Activated CD4-positive, alpha-beta memory T cell treated with anti-CD3 and anti-CD28 coated beads for 36 hours (primary cell): ENCODE measurements at places on chromosomes 7 and 10. TPM values are rescaled to one million over a fixed set of nuclear protein-coding genes. Genes with fewer than 3 reads are reported as not detected.

DNA sequence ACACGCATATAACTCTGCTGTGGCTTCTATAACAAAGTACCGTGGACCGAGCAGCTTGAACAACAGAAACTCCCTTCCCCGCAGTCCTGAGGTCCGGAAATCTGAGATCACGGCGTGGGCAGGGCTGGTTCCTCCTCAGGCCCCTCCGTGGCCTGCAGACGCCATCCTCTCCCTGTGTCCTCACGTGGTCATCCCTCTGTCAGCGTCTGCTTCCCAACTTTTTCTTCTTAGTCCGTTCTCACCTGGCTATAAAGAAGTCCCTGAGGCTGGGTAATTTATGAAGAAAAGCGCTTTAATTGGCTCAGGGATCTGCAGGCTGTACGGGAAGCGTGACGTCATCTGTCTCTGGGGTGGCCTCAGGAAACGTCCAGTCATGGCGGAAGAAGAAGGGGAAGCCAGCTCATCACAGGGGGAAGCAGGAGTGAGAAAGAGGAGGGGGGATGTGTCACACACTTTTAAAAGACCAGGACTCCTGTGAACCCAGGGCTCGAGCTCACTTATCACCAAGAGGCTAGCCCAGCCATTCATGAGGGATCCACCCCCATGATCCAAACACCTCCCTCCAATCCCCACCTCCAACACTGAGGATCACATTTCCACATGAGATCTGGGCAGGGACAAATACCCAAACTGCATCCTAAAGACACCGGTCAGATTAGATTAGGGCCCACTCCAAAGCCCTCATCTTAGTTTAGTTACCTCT is 91.2 kb upstream of the INSIG1 start:
- DNase-seq, result peak; percentile 88
- peaks cover 46% of the 10 kb centered on the region for H3K4me1 ChIP-seq
- H3K27ac ChIP-seq, result peak overlapping the region; percentile 100
- peak overlapping the region; percentile 75 for H3K4me3 ChIP-seq
- H3K36me3 ChIP-seq, result peaks cover 3% of the 10 kb centered on the region

DNA sequence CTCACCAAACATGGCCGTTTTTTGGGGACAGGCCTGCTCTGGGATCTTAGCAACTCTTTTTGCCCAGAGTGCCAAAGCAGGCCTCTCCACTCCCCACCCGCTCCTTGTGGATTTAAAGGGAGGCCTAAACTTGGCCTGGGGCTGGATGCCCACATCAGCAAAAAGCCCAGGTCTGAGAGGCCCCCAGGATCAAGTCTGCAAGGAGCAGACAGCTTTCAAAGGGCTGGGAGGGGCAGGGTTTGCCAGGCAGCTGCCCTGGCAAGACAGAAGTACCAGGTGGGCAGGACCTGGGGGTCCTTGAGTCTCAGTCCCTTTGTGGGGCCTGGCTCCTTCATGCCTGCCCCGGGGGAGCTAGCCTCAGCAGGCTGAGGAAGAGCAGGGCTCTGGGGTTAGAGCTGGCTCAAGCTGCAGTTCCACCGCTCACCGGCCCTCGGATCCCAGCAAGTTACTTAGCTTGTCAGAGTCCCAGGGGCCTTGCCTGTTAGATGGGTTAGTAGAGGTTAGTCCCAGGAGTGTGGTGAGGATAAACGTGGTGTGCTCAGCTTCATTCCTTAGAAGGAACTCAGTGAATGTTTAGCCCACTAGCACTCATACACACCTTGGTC is 56.2 kb downstream of the ARHGAP22 start:
- no peak overlapping the region for H3K4me3 ChIP-seq
- no peak for DNase-seq
- no peak overlapping the region for H3K27ac ChIP-seq
- H3K27me3 ChIP-seq, result no peaks in the 10 kb centered on the region
- no peaks in the 10 kb centered on the region for H3K4me1 ChIP-seq
- no peaks in the 10 kb centered on the region for H3K36me3 ChIP-seq

GRCh38 chr7:51324206-51324898 is 7.7 kb upstream of the COBL start:
- H3K36me3 ChIP-seq, result no peaks in the 10 kb centered on the region
- H3K4me1 ChIP-seq, result no peaks in the 10 kb centered on the region
- DNase-seq, result no peak
- no peak overlapping the region for H3K4me3 ChIP-seq
- H3K27ac ChIP-seq, result no peak overlapping the region

- H3K36me3 ChIP-seq, result peaks cover 4% of the 10 kb centered on the region
- peaks cover 10% of the 10 kb centered on the region for H3K4me1 ChIP-seq
- DNase-seq, result peak; percentile 62
These were observed 779 bp downstream of the C1QL3 start for GRCh38 chr10:16520900-16521299.

- no peak overlapping the region for H3K27ac ChIP-seq
- peaks cover 1% of the 10 kb centered on the region for H3K36me3 ChIP-seq
- no peaks in the 10 kb centered on the region for H3K4me1 ChIP-seq
- no peaks in the 10 kb centered on the region for H3K27me3 ChIP-seq
- no peak overlapping the region for H3K4me3 ChIP-seq
These were observed 29.7 kb downstream of the STOX1 start for GRCh38 chr10:68857005-68857404.

GRCh38 chr7:90677486-90678404 is 81.6 kb downstream of the CDK14 start:
- no peak overlapping the region for H3K4me3 ChIP-seq
- no peaks in the 10 kb centered on the region for H3K27me3 ChIP-seq
- H3K4me1 ChIP-seq, result no peaks in the 10 kb centered on the region
- no peak overlapping the region for H3K27ac ChIP-seq
- no peak for DNase-seq

- no peak overlapping the region for H3K27ac ChIP-seq
- H3K4me3 ChIP-seq, result no peak overlapping the region
- peaks cover 1% of the 10 kb centered on the region for H3K36me3 ChIP-seq
- peaks cover 5% of the 10 kb centered on the region for H3K27me3 ChIP-seq
- no peak for DNase-seq
- H3K4me1 ChIP-seq, result no peaks in the 10 kb centered on the region
These were observed 78.3 kb upstream of the DIP2C start for GRCh38 chr10:767794-768193.

GRCh38 chr10:71547876-71548846 is 151.4 kb downstream of the CDH23 start:
- no peak overlapping the region for H3K27ac ChIP-seq
- H3K27me3 ChIP-seq, result no peaks in the 10 kb centered on the region
- no peak overlapping the region for H3K4me3 ChIP-seq
- no peaks in the 10 kb centered on the region for H3K4me1 ChIP-seq
- H3K36me3 ChIP-seq, result no peaks in the 10 kb centered on the region
- peak; percentile 36 for DNase-seq

GRCh38 chr7:80945976-80946375 is 27.1 kb upstream of the SEMA3C start:
- no peak overlapping the region for H3K4me3 ChIP-seq
- no peak overlapping the region for H3K27ac ChIP-seq
- H3K36me3 ChIP-seq, result no peaks in the 10 kb centered on the region

DNA sequence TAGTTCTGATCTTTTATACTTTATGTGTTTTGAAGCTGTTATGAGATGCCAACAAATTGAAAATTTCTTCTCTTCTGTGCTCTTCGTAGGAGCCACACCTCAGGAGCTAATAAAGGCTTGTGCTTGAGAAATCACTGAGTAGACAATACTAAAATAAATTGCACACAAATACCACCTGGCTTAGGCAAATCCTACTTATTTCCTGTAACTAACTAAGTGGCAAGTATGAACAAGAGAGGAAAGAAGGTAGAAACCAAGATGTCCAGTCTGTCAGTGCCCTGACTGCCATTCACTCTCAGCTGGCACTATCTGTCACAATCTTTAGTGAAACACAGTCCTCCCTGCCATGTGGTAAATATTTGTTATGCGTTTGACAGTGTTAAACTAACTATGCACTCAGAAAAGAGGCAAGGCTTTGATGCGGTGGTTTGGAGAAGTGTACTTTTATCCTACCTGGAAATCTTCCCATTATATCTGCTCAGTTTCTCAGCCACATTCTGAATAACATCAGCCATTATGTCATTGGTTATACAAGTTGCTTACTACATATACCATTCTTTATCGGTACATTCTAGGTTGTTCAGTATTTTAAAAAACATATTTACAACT is 293.4 kb upstream of the VWC2 start:
- H3K36me3 ChIP-seq, result no peaks in the 10 kb centered on the region
- no peak overlapping the region for H3K4me3 ChIP-seq
- H3K27me3 ChIP-seq, result no peaks in the 10 kb centered on the region
- H3K27ac ChIP-seq, result no peak overlapping the region
- no peak for DNase-seq

DNA sequence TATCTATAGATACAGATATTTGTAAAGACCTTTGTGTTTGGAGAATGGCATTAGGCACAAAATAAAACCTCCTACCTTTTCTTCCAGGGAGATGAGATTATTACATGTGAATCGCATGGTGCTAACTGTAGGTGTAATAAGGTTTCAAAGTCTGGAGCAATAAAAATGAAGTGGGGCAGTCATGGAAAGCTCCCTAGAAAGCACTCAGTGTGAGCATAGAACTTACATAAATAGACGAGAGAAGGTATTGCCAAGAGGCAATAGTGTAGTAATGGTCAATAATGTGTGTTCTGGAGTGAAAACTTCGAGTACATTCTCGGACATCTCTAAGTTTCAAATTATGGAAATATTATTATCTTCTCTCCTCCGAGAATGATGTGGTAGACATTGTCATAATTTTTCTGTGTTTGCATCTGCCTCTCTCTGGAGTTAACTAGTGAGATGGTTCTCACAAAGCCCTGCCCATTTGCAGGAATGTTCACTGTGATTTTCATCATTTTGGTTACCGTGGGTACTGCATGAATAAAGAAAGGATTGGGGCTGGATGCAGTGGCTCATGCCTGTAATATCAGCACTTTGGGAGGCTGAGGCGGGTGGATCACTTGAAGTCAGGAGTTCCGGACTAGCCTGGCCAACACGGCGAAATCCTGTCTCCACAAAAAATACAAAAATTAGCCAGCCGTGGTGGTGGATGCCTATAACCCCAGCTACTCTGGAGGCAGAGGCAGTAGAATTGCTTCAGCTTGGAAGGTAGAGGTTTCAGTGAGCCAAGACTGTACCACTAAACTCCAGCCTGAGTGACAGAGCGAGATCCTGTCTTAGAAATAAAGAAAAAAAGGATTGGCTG is 10.6 kb downstream of the VIM start:
- H3K36me3 ChIP-seq, result peaks cover 33% of the 10 kb centered on the region
- no peak overlapping the region for H3K27ac ChIP-seq
- no peak overlapping the region for H3K4me3 ChIP-seq
- DNase-seq, result no peak
- H3K27me3 ChIP-seq, result no peaks in the 10 kb centered on the region
- peaks cover 31% of the 10 kb centered on the region for H3K4me1 ChIP-seq

DNA sequence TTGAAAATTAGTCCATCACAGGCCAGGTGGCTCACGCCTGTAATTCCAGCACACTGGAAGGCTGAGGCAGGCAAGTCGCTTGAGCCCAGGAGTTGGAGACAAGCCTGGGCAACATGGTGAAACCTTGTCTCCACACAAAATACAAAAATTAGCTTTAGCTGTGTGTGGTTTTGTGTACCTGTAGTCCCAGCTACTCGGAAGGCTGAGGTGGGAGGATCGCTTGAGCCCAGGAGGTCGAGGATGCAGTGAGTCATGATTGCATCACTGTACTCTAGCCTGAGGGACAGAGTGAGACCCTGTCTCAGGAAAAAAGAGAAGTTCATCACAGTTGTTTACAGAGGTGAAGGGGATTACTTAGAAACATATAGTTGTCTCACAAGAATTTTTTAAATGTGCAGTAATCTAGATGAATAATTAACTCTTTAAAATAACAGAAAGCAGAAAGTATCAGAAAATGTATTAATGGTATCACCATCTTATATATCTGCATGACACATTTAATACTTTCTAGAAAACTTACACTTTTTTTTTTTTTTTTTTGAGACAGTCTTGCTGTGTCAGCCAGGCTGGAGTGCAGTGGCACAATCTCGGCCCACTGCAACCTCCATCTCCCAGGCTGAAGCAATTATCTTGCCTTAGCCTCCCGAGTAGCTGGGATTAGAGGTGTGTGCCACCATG is 8.9 kb downstream of the LCOR start:
- no peaks in the 10 kb centered on the region for H3K27me3 ChIP-seq
- no peak overlapping the region for H3K4me3 ChIP-seq
- DNase-seq, result peak; percentile 16
- H3K27ac ChIP-seq, result peak overlapping the region; percentile 62
- peaks cover 4% of the 10 kb centered on the region for H3K36me3 ChIP-seq

DNA sequence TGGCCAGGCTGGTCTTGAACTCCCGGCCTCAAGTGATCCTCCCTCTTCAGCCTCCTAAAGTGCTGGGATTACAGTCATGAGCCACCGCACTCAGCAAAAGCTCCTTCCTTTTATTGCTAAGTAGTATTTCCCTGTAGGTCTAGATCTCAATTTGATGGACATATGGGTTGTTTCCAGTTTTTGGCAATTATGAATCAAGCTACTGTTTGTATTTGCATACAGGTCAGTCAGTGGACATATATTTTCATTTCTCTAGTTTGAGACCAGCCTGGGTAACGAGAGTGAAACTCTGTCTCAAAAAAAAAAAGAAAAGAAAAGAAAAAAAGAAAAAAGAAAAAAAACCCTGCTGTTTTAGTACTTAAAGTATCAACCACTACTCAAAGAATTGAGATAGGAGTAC is 6.4 kb upstream of the PRKRIP1 start:
- H3K4me1 ChIP-seq, result no peaks in the 10 kb centered on the region
- DNase-seq, result no peak
- H3K27me3 ChIP-seq, result no peaks in the 10 kb centered on the region
- H3K4me3 ChIP-seq, result no peak overlapping the region
- peaks cover 2% of the 10 kb centered on the region for H3K36me3 ChIP-seq
- no peak overlapping the region for H3K27ac ChIP-seq

GRCh38 chr10:5862360-5862961 is 27.2 kb downstream of the ANKRD16 start:
- H3K36me3 ChIP-seq, result no peaks in the 10 kb centered on the region
- no peaks in the 10 kb centered on the region for H3K27me3 ChIP-seq
- peak; percentile 33 for DNase-seq
- no peak overlapping the region for H3K27ac ChIP-seq
- no peaks in the 10 kb centered on the region for H3K4me1 ChIP-seq

- no peaks in the 10 kb centered on the region for H3K27me3 ChIP-seq
- no peak overlapping the region for H3K27ac ChIP-seq
- H3K36me3 ChIP-seq, result no peaks in the 10 kb centered on the region
- no peaks in the 10 kb centered on the region for H3K4me1 ChIP-seq
- H3K4me3 ChIP-seq, result no peak overlapping the region
These were observed 1022.6 kb downstream of the LRMDA start for GRCh38 chr10:76453997-76454396.

DNA sequence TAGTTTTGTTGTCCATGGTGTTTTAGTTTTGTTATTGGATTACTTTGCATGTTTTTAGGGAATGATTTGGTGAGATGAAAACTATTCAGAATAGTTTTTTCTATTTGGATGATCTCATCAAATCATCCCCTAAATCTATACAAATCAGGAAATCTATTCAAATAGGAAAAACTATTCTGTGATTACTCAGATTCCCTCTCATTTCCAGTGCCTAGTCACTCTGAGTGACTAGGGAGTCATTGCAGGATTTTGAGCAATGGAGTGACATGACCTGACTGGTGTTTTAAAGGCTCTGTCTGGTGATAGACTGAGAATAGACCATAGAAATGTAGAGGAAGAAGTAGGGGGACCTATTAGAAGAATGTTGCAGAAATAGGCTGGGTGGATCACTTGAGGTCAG is 72.4 kb downstream of the TPST1 start:
- no peak overlapping the region for H3K27ac ChIP-seq
- DNase-seq, result no peak
- no peaks in the 10 kb centered on the region for H3K4me1 ChIP-seq
- no peaks in the 10 kb centered on the region for H3K27me3 ChIP-seq

- no peak overlapping the region for H3K4me3 ChIP-seq
- no peak for DNase-seq
- no peaks in the 10 kb centered on the region for H3K4me1 ChIP-seq
These were observed 188.5 kb downstream of the SNX10 start for GRCh38 chr7:26480156-26480555.

DRGX gene
- total RNA-seq, result not detected

SERPINE1 gene
- not detected for total RNA-seq

CALHM1 gene
- total RNA-seq, result not detected

CDHR3 gene
- 0.57 TPM for total RNA-seq
